ENCODE measurements at places on chromosomes 7 and 10.
A peak's percentile ranks its signal among the peaks of the same experiment; 100 is the strongest.

DNA sequence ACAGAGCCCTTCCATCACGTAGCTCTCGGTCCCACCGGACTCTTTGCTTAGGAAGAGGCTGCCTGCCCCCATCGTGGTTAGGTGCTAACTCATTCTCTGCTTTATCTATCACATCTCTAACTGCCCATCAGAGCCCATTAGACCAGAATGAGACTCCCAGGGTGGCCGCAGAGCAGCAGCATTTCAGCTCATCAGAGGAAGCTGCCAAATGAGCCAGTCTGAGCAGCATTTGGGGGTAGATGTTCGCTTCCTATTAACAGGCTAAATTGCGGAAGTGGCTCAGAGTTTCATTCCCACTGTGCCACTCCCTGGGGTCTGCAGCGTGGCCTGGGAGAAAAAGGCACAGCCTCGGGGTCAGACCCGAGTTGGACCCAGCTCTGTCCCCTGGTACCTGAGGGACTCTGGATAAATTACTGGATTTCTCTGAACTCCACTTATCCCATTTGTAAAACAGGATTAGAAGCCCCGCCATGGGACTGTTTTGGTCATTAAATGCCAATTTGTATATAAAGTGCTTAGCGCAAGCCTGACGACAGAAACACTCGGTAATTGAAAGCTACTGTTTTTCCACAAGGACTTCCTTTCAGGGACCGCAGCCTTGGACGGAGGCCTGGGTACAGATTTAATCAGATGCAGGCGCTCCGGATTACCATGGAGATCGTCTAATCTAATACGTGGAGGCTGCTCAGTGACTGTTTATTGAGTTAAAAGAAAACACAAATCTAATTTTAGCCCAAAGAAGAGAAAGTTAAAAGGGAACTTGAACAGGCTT lies 73.8 kb upstream of the PRLHR start:
- DNase-seq, result peak; percentile 79

GRCh38 chr10:2817940-2818636 lies 249.3 kb upstream of the PFKP start:
- DNase-seq, result peak; percentile 22

GRCh38 chr10:62092301-62093030 lies 176.2 kb downstream of the RTKN2 start:
- no peak for DNase-seq

DNA sequence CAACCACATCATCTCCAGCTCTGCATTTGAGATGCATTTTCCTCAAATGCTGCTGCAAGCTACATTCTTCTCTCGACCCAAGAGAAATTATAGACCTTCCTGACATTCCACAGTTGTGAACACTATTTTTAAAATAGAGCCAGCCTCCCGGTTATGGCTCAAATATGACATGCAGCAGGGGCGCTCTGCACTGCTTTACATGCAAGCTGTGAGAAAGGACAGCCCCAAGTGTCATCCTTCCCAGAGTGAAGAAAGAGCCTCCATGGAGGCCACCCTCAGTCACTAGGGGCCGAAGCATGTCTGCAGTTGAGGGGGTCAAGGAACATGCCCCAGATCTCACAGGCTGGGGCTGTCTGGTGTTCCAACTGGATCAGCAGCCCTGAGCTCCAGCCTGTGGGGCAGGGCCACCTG lies 63.9 kb upstream of the CHST15 start:
- DNase-seq, result no peak

DNA sequence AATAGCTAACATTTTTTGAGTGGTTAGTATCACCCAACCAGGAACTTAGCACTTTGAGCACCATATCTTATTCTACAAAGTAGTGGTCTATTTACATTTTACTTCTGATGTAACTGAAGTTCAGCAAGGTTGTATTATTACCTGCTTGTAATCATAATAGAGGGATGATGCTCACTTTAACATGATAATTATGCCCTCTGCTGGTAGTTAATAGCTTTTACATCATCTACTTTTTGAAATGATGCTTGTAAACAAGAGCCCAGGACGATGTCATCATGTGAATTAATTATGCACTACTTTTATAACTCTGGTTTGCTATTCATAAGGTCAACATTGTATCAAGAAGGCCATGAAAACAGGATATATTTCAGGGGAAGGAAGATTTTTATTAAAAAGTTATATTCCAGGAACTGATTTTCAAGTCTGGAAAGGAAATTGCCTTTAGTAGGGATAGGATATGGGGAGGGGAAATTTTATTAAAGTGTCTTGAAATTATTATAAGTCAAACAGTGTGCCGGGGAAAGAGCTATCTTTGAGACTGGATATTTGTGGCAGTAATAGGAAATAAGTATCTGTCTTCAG lies 80.3 kb upstream of the SCIN start:
- DNase-seq, result peak; percentile 38

GRCh38 chr7:16728811-16729210 lies 24.7 kb upstream of the TSPAN13 start:
- no peak for DNase-seq

DNA sequence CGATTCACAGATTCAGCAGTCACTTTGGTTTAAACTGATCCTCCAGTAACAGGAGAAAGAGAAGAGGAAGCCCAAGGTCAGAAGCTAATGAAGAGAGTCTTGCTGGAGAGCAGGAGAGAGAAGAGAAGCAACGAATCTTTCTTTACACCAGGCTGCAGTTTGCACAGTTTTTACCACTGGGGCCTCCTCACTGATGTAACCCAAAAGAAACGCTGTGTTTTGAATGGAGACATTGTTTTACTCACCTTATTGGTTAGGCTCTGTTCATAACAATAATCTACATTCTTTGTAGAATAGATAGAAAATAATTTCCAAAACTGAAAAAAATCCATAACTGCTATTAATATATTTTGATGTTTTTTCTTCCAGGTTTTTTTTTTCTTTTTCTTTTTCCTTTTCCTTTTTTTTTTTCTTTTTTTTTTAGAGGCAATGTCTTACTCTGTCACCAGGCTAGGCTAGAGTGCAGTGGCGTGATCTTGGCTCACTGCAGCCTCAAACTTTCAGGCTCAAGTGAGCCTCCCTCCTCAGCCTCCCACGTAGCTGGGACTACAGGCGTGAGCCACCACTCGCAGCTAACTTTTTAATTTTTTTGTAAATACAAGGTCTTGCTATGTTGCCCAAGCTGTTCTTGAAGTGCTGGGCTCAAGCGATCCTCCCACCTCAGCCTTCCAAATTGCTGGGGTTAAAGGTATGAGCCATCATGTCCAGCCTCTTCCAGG lies 27.6 kb downstream of the LYZL1 start:
- peak; percentile 10 for DNase-seq

DNA sequence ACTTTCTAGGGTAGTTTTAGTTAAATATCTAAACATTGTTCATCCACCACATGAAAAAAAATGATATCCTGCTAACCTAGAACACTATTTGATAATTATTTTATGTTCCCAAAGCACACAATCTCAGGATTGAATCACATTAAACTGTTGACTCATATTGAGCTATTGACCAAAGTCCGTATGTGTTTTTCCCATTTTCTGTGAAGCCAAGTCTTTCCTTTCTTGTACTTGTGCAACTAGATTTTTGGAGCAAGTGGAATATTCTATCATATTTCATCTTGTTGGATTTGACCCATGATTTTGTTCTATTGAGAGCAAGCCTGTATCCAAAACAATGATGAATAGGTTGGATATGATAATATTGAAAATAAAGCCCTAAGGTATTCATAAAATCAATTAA lies 164.6 kb downstream of the SKAP2 start:
- DNase-seq, result no peak

GRCh38 chr10:98168147-98168546 lies 33.7 kb downstream of the R3HCC1L start:
- peak; percentile 51 for DNase-seq

DNA sequence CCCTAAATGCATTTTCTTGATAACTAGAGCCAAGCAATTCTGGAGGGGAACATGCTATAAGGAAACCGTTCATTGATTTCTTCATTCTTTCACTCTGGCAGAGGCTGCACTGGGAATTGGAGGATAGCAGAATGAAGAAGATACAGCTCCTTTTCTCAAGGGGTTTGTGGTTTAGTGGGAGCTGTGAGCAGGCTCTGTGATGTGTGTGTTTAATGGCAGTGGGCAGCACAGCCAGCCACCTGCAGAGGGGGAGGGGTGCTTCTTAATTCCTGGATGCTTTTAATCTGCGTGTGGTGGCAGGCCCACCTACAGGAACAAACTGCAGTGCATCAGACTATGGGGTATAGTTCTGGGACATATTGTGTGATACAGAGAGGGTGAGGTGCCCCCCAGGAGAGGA lies 31.9 kb downstream of the RPS24 start:
- DNase-seq, result peak; percentile 18

DNA sequence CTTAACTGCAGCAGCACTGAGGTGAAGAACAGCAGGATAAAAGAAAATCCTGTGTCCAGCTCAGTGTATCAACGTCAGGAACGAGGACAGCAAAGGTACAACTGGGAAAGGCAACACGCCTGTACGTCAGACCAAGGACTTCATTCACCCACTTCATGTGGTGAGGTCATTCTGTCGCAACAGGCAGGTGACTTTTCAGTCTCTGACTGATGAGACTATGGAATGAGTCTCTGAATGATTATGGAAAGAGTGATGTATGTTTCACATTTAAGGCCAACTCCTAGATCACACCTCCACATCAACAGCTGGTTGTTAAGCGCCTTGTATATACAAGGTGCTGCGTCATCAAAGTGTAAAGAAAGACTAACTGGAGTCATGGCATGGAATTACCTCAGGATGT lies 297.6 kb upstream of the SP8 start:
- no peak for DNase-seq

DNA sequence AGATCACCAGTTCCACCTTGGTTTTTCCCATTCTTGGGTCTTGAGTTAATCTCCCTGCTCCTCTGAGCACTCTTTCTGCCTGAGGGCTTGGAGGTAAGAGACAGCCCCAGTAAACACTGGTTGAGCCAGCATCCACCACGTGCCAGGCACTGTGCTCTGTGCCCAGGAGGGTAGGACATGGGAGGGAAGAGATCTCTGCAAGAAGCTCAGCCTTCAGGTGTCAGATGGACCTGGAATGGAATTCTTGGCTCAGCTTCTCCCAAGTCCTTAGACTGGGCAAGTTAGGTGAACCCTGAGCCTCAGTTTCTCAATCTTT lies 2.5 kb downstream of the ZYX start:
- no peak for DNase-seq

GRCh38 chr10:111233439-111233838 lies 156.6 kb downstream of the ADRA2A start:
- DNase-seq, result peak; percentile 8

GRCh38 chr10:4526311-4526731 lies 299.7 kb upstream of the AKR1E2 start:
- DNase-seq, result no peak

- peak; percentile 44 for DNase-seq
Measured at GRCh38 chr7:134823400-134823799, 44.0 kb downstream of the CALD1 start.

GRCh38 chr10:65847436-65848230 lies 1078.2 kb upstream of the LRRTM3 start:
- DNase-seq, result peak; percentile 34

- no peak for DNase-seq
Measured at GRCh38 chr7:2068693-2069471, 163.9 kb downstream of the MAD1L1 start.

DNA sequence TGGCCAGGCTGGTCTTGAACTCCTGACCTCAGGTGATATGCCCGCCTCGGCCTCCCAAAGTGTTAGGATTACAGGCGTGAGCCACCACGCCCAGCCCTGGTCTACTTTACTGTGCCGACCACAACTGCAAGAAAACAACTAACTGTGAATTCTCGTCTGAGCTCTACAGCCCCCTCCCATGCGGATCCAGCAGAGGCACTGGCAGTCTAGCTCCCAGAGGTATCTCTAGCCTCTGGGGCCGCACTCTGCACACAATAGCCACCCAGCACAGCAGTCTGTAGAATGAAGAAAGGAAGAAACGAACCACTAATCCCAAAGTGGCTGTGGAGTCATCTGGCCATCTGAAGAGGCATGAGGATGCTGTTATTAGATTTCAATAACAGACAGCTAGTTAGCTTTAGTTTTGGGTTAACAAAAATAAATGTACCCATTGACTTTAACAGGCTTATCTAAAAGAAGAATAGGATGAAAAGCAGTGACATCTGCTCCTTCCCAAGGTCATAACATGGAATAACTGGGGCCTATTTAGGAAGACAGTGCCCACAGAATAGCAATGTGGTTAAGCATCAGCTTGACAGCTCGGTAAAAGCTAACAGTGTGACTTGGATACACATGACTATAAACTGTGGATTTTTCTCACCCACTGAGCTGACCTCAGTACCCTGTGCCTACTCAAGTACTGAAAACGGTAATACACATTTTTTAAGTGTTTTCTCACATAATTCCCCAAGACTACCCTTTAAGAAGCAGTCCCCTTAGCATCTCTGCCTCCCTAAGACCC lies 131.9 kb downstream of the TNS3 start:
- no peak for DNase-seq

DNA sequence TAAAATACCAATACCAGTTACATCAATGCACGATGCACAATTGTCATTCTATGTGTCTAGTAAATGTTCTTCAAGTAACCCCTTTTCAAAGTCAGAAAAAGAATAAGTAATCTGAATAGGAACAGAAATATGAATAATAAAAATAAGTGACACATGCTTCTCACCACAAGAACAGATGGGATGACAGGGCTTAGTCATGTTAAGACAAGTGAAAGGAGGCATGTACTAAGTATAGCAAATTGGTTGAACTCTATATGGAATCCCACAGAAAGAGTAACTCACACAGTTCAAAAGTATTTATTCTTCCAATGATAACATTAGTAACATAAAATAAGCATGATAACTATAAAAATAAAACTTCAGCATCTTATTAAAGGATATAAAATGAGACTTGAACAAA lies 100.9 kb upstream of the TAS2R16 start:
- no peak for DNase-seq

- no peak for DNase-seq
Measured at GRCh38 chr7:55472928-55473725, 99.2 kb downstream of the VOPP1 start.

DNA sequence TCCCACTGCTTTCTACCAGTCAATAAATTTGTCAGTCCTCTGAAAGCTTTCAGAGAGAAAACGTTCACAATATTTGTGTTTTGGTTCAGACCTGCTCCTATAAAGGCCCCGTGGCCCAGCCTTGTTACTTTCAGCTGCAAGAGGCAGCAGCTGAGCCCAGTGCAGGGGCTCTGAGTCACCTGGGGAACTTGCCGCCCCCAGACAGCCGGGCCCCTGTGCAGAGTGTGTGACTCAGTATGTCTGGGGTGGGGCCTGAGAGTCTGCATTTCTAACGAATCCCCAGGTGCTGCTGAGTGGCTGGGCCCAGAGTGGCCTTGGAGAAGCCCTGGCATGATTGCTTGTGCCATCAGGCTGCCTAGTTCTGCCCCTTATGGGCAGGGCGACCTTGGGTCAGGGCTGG lies 303.5 kb downstream of the PAXIP1 start:
- no peak for DNase-seq
